ENCODE measurements at places on chromosomes 4 and X.

GRCh38 chr4:133402616-133403015 lies 253.5 kb downstream of the PCDH10 start:
- peak; percentile 46 for DNase-seq

GRCh38 chr4:159506801-159507517 lies 404.1 kb downstream of the RAPGEF2 start:
- no peak for DNase-seq

GRCh38 chr4:144355811-144356757 lies 215.6 kb upstream of the GYPA start:
- peak; percentile 84 for DNase-seq

- no peak for DNase-seq
Observed at GRCh38 chr4:123077330-123077729, 154.9 kb upstream of the NUDT6 start.

GRCh38 chr4:4633431-4633830 lies 91.6 kb upstream of the STX18 start:
- DNase-seq: no peak

DNA sequence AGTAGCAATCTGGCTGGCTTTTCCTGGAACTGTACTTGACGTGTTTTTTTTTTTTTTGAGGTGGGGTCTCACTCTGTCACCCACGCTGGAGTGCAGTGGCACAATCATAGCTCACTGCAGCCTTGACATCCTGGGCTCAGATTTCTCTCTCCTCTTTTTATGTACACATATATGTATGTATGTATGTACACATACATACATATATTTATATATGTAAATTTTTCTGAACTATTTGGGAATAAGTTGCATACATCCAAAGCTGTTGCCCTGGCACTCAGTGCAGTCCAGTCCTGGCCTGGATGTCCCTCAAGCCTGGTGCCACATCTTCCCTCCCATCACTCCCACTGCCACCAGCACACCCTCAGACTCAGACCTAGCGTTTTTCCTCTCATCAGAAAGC lies 89.0 kb upstream of the SHISA3 start:
- no peak for DNase-seq

GRCh38 chr4:143338313-143338712 lies 1.6 kb downstream of the GAB1 start:
- no peak for DNase-seq

- peak; percentile 58 for DNase-seq
Observed at GRCh38 chr4:124278477-124278876, 434.1 kb downstream of the ANKRD50 start.

- no peak for DNase-seq
Observed at GRCh38 chr4:113823291-113823659, 61.7 kb upstream of the CAMK2D start.

DNA sequence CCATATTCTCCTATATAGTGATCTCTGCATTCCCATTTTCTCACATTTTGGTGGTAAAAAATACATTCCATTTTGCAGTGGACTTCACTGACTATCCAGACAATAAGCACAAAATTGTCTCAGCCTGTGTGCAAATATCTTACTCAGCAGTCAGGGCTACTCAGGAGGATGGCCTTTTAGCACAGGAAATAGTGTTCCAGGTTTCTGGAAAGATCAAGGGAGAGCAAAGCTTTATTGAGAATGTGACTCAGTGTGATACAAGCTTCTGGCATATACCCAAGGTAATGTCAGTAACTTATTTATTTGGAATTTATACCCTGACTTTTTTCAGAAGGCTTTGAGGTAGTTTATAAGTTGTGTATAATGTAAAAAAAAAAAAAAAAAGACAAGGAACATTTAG lies 233.4 kb downstream of the TEX13A start:
- peak; percentile 30 for DNase-seq

GRCh38 chr4:48153791-48154550 lies 19.9 kb upstream of the TXK start:
- DNase-seq: no peak

DNA sequence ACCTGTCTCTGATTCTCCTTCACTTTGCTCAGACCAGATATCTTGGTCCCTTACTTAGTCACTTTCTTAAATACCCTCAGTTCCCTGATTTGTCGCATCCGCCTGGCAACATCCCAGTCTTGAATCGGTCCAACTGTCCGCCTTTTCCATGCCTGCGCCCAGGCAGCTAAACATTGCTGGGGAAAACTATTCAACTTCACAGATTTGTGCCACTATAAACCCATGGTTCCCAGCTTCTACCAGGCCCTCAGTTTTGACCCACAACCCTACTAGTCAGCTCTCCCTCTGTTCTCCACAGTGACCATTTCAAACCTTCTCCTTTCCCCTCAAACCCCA lies 451 bp upstream of the FGD1 start:
- no peak for DNase-seq

GRCh38 chr4:31059753-31060522 lies 339.8 kb downstream of the PCDH7 start:
- no peak for DNase-seq

GRCh38 chr4:54371173-54371572 lies 142.1 kb downstream of the PDGFRA start:
- no peak for DNase-seq

- DNase-seq: no peak
Observed at GRCh38 chr4:95431678-95432077, 117.1 kb downstream of the UNC5C start.

DNA sequence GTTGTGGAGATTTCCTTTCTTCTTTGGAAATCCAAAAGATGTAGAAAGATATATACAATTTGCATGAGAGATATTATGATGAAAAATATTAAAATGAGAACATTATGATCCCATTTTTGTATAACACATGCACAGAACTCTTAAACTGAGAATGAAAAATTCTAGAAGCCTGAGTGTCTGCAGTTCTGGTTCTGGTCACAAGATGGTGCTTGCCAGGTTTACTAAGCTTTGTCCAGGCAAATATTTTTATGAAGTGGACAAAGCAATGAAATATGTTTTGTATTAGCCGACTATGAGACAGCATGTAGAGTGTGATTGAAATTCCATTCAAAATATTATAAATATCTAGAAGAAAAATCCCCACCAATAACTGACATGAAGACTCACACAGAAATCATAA lies 2.2 kb downstream of the PWWP3B start:
- peak; percentile 8 for DNase-seq

DNA sequence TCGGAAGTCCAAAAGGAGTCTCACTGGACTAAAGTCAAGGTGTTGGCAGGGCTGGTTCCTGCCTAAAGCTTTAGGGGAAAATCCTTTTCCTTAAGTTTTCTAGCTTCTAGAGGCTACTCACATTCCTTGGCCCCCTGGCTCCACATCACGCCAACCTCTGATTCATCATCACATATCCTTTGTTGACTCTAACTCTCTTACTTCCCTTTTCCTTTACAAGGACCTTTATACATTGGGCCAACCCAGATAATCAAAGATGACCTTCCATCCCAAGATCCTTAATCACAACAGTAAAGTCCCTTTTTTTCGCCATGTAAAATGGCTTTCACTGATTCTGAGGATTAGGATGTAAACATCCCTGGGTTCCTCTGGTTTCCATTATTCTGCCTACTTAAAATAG lies 146.4 kb upstream of the DCAF8L1 start:
- no peak for DNase-seq

DNA sequence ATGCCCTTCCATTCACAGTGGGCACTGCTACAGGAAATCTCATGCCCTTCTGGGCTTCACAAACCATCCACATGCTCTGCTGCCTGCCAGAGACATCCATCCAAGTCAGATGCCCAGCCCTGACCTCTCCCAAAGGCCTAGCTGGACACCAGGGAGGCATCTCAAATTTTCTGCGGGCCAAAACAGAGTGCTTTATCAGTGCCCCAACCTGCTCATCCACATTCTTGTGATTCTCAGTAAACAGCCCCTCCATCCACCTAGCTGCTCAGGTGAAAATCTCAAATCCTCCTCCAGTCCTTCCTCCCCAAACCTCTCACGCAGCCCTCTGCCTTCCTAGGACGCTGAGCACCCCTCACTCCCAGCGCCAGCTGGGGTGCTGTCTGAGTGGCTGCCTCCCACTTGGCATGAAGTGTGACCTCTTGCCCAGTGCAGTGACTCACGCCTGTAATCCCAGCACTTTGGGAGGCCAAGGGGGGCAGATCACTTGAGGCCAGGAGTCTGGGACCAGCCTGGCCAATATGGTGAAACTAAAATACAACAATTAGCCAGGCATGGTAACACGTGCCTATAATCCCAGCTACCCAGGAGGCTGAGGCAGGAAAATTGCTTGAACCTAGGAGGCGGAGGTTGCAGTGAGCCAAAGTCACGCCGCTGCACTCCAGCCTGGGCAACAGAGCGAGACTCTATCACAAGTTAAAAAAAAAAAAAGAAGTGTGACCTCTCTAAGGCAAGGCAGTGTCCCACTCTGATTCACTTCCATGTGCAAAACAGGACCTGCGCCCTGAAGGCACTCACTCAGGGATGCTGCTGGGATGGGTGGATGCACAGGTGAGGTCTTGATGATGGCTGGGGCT lies 1.7 kb upstream of the AFAP1 start:
- DNase-seq: no peak

- DNase-seq: no peak
Observed at GRCh38 chr4:25875281-25875745, 12.5 kb upstream of the SEL1L3 start.

GRCh38 chr4:138666366-138666765 lies 349.2 kb upstream of the NOCT start:
- no peak for DNase-seq

GRCh38 chr4:76991161-76991660 lies 41.7 kb downstream of the SEPTIN11 start:
- no peak for DNase-seq

- DNase-seq: no peak
Observed at GRCh38 chr4:118682928-118683327, 2.3 kb upstream of the METTL14 start.

- DNase-seq: no peak
Observed at GRCh38 chr4:75919920-75920319, 17.7 kb upstream of the PPEF2 start.

GRCh38 chr4:40193016-40193571 lies 3.7 kb upstream of the RHOH start:
- no peak for DNase-seq

DNA sequence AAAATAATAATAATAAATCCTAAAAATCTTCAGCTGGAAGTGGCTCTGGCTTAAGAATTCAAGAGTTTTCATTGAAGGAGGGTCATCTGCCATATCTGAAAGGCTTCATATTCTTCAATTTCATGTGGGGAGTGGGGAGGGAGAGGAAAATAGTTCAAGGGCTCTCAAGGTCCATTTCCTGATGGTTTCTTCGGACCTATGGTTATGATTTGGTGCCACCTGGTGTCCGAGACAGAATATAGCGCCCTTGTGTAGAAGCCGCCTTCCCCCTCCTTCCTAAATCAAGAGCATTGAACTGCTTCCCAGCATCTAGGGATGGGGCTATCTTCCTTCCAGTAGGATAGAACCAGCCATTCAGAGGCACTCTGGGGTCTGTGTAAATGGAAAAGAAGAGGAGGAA lies 34.3 kb downstream of the NLGN3 start:
- peak; percentile 18 for DNase-seq

GRCh38 chr4:123055943-123056342 lies 133.5 kb upstream of the NUDT6 start:
- DNase-seq: peak; percentile 12

GRCh38 chr4:109559625-109559982 lies 442 bp upstream of the MCUB start:
- DNase-seq: no peak

GRCh38 chrX:45824471-45824870 lies 623.8 kb upstream of the DIPK2B start:
- DNase-seq: peak; percentile 90

GRCh38 chrX:67780694-67781109 lies 236.9 kb downstream of the AR start:
- peak; percentile 78 for DNase-seq

- DNase-seq: no peak
Observed at GRCh38 chr4:78659264-78659663, 107.7 kb downstream of the ANXA3 start.

DNA sequence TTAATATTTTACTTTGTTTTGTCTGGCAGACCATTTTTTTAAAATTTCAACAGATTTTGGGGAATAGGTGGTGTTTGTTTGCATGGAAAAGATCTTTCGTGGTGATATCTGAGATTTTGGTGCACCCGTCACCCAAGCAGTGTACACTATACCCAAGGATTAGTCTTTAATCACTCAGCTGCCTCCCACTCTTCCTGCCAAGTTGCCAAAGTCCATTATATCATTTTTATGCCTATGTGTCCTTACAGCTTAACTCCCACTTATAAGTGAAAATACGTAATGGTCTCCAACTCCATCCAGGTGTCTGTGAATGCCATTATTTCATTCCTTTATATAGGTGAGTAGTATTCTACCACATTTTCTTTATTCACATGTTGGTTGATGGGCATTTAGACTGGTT lies 281.7 kb upstream of the GK2 start:
- no peak for DNase-seq

DNA sequence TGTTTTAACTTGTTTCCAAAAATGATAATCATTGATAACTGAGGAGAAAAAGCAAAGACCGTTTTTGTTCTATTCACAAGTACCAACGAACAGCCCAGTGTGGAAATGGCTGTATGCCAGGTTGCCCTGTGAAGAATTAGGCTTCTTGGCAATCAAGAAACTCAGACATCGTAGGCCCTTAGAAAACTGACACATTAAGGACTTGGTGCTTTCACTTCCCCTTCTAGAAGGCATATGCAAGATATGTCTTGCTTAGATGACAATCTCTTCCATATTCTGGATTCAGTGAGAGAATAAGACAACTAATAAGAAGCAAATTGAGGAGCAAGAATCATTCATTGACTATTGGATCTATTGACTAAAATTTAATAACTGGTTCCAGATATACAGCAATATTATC lies 56.6 kb downstream of the ANAPC10 start:
- no peak for DNase-seq

- DNase-seq: no peak
Observed at GRCh38 chr4:102281171-102281839, 64.0 kb downstream of the SLC39A8 start.

DNA sequence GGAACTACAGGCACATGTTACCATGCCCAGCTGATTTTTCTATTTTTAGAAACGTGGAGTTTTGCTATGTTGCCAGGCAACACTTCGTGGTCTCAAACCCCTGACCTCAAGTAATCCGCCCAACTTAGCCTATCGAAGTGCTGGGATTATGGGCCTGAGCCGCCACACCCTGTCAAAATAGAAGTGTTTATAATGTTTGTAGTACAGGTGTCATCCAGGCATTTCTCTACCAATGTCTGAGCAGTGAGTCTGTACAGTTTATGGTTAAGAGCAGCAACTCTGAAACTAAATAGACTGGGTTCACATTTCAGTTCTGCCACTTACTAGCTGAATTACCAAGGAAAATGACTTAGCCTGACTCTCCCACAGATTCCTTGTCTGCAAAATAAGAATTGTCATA lies 460.4 kb upstream of the GALNT7 start:
- no peak for DNase-seq

DNA sequence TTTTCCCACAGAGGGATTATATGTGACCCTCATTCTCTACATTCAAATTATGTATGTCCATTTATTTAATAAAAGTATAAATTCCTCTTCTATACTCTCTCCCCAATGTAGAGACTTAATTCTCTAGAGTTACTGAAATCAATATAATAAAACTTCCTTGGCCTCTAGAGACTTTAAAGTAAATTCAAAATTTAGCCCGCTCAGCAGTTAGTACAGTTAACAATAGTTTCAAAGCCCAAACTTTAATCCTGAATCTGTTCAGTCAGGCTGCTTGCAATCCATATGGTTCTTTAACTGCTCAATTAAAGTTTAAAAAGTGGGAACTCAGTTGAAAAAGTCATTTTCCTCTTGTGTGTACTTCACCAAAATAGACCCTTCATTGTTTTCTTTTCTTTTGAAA lies 2558.4 kb downstream of the ARAP2 start:
- DNase-seq: no peak

- no peak for DNase-seq
Observed at GRCh38 chr4:128483816-128484215, 196.2 kb upstream of the PGRMC2 start.

Data from foreskin keratinocyte (primary cell).